ENCODE measurements at places on chromosomes 4 and X.

- DNase-seq = no peak
These were observed 10.1 kb downstream of the STK26 start for GRCh38 chrX:132033166-132033565.

GRCh38 chr4:7557456-7557855 is 122.7 kb upstream of the PSAPL1 start:
- DNase-seq = no peak

- no peak for DNase-seq
These were observed 848 bp downstream of the RAB9A start for GRCh38 chrX:13689741-13690211.

DNA sequence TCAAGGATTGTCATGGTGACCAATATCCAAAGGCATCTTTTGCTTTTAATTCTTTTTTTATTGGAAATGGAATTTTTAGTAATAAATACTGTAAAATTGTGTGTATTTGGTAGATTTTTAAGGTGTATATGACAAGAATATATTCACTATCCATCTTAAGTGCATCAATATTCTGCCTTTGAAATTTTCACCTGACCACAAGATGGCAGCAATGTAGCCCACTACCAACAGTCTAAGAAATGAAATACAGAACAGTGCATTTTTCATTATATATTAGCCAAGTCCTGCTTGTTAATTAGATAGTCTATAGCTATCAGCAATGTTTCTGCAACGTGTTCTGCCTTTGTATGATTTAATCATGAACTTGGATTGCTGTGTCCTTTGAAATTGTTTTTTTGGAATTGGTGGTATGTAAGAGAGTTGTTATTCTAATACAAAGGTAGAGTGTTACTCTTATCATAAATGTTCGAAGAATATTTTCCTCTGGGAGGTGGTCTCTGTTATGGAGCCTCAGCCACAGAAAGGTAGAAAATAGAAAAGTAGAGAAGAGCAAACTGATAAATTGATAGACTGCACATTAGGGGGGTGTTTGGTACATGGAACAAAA is 38.2 kb downstream of the HPGDS start:
- DNase-seq = peak; percentile 1

DNA sequence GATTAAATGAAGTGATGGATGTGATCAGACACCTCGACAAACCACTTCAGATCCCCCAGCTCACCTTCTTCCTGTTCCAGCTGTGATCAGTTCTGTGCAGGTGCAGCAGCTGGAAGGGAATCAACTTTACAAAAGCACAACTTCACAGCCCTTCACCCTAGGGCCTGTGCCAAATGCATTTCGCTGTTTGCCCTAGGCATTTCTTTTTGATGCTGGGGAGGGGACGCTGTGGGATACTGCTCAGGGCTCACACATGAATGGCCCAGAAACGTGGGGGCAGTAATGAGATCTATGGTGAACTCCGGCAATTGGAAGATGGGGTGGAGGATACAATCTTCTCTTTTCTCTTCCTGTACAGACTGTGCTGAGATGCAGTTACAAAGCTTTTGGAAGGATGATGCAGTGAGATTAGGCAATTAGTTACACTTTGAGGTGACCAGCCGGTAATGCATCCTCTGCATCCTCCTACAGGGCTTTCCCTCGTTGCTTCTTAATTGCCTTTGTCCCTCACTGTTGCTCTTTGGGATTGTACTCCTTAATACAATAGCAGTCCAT is 215.1 kb upstream of the PITX2 start:
- no peak for DNase-seq

DNA sequence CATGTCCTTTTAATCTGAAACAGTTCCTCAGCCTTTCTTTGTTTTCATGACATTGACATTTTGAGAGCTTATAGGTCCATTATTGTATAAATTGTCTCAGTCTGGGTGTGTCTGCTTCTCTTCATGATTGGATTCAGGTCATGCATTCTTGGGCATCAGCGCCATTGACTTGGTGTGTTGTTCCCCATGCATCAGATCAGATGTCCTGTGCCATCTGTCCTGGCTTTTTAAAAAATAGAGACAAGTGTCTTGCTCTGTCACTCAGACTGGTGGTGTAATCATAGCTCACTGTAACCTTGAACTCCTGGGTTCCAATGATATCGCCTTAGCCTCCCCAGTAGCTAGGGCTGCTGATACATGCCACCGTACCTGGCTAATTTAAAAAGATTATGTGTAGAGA is 55.7 kb downstream of the TBC1D14 start:
- DNase-seq = no peak

DNA sequence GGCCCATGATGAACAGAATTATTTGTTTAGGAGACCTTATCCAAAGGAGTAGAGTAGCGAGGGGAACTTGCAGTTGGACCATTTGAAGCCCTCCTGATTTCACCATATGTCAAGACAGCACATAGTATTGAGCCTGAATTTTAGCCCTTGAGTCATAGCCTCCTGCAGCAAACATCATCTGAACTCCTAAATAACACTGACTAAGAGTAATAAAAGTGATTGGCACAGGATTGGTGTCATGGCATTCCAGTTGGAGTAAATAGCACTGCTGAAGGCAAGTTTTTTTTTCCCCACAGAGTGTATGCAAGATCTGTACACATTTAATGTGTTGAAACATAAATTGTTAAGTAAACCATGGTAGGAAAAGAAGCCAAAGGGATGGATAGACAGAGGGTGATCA is 89.0 kb downstream of the COMMD8 start:
- DNase-seq = no peak

- DNase-seq = no peak
These were observed 74.6 kb downstream of the WDR44 start for GRCh38 chrX:118420462-118420861.

- no peak for DNase-seq
These were observed 41.3 kb upstream of the IRF2 start for GRCh38 chr4:184515606-184516005.

DNA sequence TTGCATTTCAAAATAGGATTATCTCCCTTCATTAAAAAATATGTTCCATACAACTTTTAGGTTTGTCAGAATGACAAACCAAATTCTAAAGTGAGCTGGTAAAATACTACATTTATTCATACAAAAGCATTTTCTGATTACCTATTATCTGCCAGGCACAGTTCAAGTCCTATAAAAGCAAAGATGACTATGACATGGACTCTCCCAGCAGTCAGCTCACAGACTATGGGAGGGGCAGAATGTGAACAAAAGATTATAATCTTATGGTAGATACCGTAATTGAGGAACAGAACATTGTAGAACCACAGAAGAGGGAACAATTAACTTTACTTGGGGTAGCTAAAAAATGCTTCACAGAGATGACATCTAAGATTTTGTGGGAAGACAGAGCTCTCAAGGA is 12.4 kb downstream of the PAQR3 start:
- no peak for DNase-seq

- no peak for DNase-seq
These were observed 718.5 kb upstream of the PCDH7 start for GRCh38 chr4:30001628-30002027.

- DNase-seq = no peak
These were observed 199.9 kb upstream of the MAGEB2 start for GRCh38 chrX:30015440-30015839.

- no peak for DNase-seq
These were observed 44.4 kb upstream of the TAPT1 start for GRCh38 chr4:16270454-16271328.

- DNase-seq = no peak
These were observed 39.9 kb downstream of the ATG4A start for GRCh38 chrX:108131471-108131870.

- no peak for DNase-seq
These were observed 123.5 kb upstream of the LEF1 start for GRCh38 chr4:108292229-108292628.

GRCh38 chr4:20592663-20593062 is 107.6 kb upstream of the PACRGL start:
- peak; percentile 54 for DNase-seq

DNA sequence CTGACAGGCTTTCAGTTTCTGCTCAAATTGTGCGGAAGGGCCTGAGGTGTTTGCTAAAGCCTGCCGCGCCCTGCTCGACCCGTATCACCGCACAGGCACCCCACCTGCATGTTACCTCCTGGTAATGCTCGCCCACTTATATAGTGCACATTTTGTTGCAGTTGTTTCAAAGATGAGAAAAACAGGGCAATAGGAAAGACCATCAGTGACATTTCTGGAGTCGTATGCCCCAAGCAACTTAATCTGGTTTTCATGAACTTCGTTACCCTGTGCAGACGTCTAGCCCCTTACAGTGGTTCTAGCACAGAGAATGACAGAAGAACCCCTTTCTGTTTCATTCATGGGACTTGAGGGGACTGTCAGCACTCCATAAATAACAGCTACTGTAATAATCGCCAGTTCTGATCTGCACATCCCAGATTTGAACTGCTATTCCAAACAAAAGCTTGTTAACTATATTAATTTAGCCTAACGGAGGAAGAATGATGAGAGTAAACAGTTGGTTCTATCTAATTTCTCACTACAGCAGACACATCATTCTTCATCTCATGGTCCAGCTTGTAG is 940 bp upstream of the DCTD start:
- peak; percentile 26 for DNase-seq

DNA sequence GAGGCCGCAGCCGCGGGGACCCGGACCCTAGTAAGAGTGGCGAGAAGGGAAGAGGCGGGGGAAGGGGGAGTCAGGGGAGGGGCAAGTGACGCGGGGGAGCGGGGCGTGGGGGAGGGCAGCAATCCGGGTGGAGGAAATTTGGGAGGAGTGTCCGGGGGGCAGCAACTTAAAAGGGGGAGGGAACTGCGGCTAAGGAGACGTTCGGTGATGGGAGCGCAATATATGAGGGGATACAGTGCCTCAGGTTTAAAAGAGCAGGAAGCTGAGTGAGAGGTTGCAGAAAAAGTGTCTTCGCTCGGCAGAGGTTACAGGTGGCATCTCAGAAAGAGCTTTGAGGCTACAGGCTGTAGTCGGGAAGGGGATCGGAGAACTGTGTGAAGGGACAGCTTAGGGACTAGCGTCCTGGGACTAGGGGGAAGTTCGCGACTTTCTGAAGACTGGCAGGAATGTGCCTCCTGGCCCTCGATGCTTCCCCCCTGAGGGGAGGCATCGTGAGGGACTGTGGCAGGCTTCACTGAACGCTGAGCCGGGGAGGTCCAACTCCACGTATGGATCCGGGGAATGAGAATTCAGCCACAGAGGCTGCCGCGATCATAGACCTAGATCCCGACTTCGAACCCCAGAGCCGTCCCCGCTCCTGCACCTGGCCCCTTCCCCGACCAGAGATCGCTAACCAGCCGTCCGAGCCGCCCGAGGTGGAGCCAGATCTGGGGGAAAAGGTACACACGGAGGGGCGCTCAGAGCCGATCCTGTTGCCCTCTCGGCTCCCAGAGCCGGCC is 519 bp downstream of the FOXO4 start:
- peak; percentile 11 for DNase-seq
